ENCODE measurements at places on chromosomes 12 and 14.
A peak's percentile ranks its signal among the peaks of the same experiment; 100 is the strongest.

DNA sequence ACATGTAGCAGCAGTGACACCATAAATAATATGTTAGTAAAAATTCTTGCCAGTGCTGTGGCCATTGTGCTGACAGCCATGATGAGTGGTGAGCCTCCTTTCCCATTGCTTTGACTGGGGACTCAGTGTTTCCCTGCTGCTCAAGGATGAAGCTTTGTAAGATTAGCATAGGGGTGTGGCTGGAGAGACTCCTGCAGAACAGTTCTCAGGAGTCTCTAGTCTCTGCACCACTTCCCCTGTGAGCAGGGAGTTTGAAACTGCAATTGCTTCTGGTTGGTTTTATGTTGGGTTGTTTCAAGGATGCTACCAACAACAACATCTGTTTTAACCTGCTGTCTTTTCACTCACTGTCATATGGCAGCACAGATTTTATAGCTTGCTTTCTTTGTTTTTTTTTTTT is 41.4 kb downstream of the ZC3H14 start:
- DNase-seq: no peak

GRCh38 chr12:64600164-64600561 is 10.1 kb upstream of the RASSF3 start:
- no peak for DNase-seq

- DNase-seq: peak; percentile 73
Observed at GRCh38 chr14:23951590-23952201, 1.9 kb upstream of the DHRS4 start.

DNA sequence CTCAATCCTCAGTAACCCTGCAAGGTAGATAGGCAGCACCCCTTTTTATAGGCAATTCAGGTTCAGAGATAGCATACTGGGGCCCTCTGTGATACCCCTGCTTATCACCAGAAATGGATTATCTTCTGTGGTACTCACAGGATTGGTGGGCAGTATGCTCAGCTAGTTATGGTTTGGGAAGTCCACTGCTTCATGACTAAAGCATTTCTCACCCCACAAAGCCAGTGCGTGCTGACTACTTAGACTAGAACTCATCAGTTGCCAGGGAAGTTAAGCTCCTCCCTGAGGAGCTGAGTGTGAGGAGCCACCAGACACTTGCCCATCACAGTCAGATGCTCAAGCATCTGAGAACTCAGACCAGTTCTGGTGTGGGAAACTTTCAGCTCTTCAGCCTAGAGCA is 76.3 kb downstream of the SCAF11 start:
- no peak for DNase-seq

GRCh38 chr14:104130974-104131651 is 7.3 kb upstream of the KIF26A start:
- peak; percentile 46 for DNase-seq

DNA sequence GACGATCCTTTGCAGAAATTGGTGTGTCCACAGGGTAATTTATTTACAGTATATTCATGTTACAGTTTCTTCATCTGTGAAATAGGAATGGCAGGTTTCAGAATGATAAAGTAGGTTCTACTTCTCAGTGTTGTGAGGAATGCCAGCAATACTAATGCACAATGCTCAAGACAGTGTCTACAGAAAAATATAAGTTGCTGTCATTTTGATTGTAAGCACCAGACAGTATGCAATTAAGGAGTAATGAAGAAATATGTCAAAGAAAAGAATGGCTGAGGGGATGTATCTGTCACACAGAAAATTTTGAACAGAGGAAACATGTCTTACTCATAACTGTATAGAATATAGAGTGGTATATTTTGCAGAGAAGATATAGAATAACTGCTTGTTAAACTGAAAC is 525.4 kb downstream of the GALC start:
- DNase-seq: no peak

GRCh38 chr12:105554223-105554678 is 223.8 kb downstream of the C12orf75 start:
- DNase-seq: no peak

- no peak for DNase-seq
Observed at GRCh38 chr12:98256830-98257229, 258.6 kb upstream of the TMPO start.

GRCh38 chr12:95117178-95117599 is 43.8 kb upstream of the NR2C1 start:
- DNase-seq: peak; percentile 28

- no peak for DNase-seq
Observed at GRCh38 chr14:71021347-71022011, 114.2 kb downstream of the PCNX1 start.

DNA sequence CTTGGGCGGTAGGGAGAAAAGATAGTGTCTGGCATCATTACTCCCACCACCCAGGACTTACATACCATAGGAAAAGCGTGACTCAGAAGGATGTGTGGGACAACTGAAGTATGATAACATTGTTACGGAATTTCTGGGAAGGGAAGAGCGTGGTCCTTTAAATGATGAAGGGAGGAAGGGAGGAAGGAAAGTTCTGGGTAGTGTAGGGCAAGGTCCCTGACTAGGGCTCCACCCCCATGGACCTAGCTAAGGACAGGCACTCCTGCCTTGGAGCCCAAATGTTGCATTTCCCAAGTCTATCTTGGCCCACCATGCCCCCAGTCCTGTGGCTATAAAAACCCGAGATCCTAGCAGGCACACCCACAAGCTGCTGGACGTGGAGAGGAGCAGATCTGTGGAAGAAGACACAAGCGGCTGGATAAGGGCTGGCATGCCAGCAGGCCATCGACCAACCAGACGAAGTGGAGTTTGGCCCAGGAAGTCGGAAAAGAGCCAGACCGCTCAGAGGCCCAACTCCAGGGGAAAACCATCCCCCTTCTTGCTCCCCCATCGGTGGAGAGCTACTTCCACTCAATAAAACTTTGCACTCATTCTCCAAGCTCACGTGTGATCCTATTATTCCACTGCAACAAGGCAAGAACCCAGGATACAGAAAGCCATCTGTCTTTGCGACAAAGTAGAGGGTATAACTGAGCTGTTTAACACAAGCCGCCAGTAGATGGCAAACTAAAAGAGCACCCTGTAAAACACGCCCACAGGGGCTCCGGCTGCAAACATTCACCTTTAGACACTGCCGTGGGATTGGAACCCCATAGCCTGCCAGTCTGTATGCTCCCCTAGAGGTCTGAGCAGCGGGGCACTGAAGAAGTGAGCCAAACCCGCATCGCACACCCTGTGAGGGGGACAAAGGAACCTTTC is 23.0 kb upstream of the RAB21 start:
- DNase-seq: peak; percentile 42

DNA sequence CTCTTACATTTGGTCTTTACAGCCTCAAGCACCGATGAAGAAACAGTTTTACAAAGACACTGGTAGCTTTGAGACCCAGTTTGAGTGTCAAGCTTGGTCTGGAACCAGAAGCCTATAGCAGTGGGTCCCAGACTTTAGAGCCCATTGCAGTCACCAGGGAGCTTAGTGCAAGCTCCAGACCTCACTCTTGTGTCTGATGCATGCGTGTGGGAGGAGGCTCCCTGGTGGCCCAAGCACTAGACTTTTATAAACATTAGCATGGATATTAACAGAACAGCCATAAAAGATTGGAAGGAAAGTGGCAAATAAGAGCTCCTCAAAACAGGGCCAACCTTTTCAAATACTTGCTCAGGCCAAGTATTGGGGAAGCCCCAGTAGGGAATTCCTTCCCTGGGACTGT is 45.5 kb downstream of the SLC8B1 start:
- no peak for DNase-seq

DNA sequence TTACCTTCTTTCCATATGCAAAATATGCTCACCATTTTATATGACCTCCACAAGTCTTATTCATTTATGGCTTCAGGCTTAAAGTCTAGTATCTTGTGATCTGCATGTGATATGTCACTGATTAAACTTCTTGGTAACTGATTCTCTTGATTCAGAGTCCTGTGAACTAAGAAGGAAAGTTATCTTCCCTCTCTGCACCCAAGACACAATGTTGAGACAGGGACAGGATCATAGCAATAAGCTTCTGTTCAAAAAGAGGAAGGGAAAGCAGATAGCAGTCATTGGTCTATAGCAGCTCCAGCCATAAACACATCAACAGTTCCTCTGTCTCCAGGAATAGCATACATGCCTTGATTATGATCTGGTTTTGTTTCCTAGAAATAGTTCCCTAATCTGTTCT is 103.1 kb downstream of the UNC79 start:
- DNase-seq: no peak

DNA sequence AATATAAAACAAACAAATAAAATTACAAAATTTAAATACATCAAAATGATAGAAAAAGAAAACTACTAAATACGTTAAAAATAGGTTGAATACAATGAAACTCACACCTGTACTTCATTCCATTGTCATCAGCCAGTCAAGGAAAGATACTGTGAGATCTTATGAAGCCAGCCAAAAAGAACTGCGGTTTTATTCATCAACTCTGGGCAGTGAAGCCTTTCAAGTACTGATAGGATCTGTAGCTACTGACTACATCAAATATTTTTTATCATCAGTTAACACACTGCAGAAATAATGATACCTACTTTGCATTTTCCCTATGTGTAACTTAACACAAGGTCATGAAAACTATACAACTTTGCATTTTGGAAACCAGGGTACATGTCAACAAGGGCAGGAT is 46.3 kb upstream of the FAR2 start:
- DNase-seq: no peak

GRCh38 chr14:100416081-100416680 is 93.0 kb downstream of the SLC25A47 start:
- no peak for DNase-seq

DNA sequence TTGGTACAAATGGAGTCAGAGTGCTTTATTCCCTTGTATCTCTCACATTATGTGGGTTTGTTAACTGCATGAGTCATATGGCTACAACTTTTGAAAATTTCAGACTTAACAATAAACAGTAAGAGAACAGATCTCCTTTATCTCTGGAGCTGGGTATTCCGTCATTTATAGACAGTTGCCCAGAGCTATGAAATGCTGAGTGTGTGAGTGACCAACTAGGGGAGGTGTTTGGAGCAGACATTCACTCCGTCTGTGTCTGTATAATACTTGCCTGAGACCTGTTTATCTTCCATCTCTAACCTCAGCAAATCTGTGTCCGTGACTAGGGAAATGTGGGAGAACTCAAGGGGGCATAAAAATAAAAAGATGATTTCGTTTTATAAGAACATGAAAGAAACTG is 279.9 kb upstream of the FAR2 start:
- no peak for DNase-seq

DNA sequence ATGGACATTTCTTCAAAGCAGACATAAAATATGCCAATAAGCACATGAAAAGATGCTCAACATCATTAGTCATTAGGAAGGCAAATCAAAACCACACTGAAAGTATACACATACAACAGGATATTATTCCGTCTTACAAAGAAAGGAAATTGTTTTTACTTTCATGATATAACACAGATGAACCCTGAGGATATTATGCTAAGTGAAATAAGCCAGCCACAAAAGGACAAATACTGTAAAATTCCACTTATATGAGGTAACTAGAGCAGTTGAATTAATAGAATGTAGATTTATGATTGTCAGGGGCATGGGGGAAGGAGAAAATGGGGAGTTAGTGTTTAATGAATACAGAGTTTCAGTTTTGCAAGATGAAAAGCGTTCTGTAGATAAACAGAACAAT is 4.2 kb downstream of the ACYP1 start:
- no peak for DNase-seq

GRCh38 chr12:16361142-16361783 is 13.8 kb downstream of the MGST1 start:
- DNase-seq: no peak

- no peak for DNase-seq
Observed at GRCh38 chr12:76643438-76643837, 83.9 kb upstream of the OSBPL8 start.

- peak; percentile 79 for DNase-seq
Observed at GRCh38 chr12:30926243-30927221, at the start of gene TSPAN11. Gene TSPAN11, plus strand, starts transcription at chr12:30926748. Its CDS starts 27,244 bp downstream, at chr12:30953992.

DNA sequence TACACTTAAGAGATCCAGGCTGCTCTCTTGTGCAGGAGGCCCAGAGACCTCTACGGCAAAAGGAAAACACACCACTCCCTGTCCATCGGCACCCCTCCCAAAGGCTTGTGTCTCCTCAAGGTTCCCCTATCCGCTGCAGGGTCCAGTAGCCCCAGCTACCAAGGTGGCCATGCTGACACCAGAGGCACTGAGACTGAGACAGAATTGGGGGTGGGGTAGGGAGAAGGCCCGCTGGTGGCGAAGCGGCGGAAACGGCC is 590 bp downstream of the DDIT3 start:
- no peak for DNase-seq

GRCh38 chr14:68548194-68549076 is 244.4 kb downstream of the ZFP36L1 start:
- DNase-seq: no peak

DNA sequence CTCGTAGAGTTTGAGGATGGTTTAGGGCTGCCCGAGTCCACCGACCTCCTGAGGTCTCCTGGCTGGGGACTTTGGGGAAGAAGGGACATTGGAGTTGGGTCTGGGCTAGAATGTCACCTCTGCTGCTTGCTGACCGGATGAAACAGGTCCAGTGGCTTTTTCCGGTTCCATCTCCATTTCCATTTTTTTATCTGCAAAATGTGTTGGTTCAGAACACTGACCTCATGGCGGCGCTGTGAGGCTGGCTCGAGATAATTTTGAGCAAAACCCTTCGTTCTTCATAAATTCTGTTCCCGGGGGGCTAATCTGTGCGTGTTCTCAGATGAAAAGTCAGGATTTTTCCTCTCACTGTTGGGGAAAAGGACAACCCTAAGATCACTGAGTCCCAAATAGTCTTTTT is 11.7 kb upstream of the MYL2 start:
- DNase-seq: peak; percentile 60

DNA sequence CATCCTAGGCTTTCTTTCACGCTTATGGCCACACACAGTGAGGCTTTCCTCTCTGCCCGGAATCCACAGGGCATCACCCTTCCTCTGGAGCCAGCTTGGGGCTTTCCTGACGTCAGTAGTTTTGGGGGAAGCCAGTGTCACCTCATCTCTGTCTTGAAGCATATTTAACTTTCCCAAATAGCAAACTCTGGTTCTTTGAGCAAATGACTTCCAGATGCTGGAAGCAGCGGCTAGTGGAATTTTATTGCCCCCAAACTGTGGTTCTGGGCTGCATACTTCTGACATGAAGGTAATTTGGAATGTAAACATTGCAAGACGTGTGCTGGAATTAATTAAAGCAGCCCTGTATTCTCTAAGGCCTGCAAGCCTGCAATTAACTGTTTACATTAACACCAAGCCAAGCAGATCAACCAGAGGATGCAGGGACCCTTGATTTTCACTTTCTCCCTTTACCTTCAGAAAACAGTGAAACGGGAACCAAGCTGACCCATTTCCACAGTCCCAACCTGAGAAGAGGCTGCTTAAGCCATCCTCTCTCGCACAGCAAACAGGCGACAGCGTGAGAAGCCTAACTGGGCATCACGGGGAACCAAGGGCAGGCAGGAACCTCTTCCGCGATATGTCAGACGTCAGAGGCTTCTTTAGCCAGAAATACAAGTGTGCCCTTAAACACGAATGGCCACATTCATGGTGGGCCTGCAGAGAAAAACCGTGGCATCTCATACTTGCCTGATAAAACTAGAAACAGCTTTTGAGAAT is 258.4 kb downstream of the CACNA1C start:
- DNase-seq: no peak

- DNase-seq: no peak
Observed at GRCh38 chr12:67722296-67722695, 73.8 kb downstream of the DYRK2 start.

All from WTC11 (cell line).